ENCODE measurements at places on chromosomes 2 and 18.

GRCh38 chr2:50975546-50975945, 56.4 kb downstream of the NRXN1 start:
- DNase-seq = no peak

GRCh38 chr2:105573910-105574655, 170.6 kb upstream of the NCK2 start:
- no peak for DNase-seq

DNA sequence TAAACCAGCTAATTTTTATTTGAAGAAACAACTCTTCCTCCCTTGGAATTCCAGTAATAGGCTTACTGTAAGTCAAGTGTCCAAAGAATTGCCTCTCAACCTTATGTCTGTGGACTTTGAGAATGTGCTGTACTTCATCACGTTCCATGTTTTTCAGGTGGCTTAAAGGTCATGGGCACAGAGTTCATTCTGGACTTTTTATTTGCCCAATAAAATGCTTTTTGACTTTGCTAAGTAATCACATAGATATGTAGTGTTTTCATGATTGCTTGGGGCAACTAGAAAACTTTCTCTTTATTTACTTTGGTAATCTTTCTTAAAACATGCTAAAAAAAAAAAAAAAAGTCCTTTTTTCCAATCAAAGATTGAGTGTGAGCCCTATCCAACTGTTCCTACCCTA, 10.4 kb upstream of the DNAH7 start:
- no peak for DNase-seq

DNA sequence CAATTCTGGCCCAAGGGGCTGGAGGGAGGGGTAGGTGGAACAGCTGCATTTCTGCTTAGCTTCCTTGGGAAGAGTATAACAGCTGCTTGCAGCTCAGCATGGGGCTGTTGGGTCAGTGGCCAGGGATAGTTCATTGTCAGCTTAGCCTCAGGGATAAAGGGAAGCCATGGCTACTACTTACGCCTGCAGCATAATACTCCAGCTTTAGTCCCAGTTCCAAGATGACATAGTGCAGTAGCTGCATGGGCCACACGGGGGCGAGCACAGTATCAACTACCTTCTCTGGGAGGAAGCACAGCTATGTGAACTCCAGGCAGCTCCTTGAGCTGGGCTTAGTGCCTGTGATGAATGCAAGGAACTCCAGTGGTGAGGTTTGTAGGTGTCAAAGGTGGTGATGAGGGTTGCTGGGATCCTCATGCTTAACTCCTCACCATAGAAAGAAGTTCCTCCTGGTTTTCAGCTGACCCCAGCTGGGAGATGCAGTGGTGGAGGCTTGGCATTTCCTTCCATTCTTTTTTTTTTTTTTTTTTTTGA, 35.4 kb upstream of the RHOB start:
- peak; percentile 38 for DNase-seq

DNA sequence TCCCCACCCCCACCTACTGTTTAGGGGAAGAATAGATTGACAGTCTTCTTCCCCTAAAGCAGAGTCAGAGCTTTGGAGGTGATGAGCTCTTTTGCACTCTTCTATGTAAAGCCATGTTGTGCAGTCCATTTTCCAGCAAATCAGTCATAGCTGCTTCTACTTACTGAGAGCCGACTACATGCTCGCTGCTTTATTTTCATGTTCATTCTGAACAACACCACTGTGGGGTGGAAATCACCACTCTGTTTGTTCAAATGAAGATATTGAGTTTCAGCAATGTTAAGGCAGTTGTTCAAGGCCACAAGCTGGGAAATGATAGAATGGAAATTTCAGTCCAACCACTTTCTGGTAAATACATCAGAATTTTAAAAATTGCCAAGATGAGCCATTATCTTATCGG, 88.3 kb downstream of the INSIG2 start:
- DNase-seq = no peak

DNA sequence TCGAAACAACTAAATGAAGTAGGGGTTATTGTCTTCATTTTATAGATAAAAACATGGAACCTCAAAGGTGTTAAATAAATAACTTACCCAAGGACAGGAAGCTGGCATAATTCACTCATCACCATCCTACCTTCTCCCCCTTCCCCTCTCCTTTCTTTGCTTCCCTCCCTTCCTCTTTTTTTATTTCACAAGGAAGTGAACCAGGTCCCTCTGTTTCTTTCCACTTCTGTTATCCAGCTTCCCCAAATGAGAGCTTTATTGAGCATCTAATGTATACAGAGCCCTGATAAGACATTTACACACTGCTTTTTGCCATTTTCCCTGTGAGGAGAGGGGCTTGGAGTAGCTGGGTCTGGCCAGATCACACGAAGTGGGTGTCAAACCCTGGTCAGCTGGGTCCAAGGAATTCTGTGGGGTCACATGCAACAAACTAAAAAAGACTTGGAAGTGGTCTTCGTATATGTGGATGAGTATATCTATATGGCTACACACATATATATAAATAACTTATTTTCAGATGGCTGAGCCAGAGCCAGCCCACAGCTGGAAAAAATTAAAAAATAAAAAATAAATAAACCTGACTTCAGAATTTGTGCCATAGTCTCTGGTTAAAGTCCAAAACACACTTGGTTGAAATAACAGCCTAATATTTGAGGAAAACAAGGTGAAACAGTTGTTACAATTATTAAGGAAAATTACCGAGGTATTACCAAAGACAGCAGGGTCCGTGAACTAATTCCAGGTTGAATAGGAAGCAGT, 49.3 kb upstream of the FOSL2 start:
- DNase-seq = no peak

- DNase-seq = no peak
These were observed 12.4 kb downstream of the SMAD2 start for GRCh38 chr18:47917923-47918610.

DNA sequence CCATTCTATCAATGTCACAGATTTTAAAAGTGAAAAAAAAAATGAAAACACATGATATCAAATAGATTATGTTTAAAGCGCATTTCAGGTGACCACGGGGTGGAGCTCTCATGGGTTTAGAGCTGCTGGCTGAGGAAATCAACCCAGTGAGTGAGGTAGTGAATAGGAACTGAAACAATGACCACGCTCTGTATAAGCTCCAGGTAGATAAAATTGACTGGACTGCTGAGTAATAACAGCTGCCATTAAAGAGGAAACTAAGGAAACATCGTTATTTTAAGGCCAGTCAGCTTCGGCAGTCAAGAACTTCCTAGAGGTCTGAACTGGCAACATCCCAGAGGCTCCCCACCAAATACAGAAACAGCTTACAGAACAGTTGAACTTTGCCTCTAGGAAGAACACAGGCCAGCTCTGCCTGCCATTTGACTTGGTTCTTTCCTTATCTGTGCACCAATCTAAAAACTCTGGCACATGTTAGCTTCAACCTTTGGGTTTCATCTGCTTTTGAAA, 185.9 kb downstream of the PDE1A start:
- no peak for DNase-seq

DNA sequence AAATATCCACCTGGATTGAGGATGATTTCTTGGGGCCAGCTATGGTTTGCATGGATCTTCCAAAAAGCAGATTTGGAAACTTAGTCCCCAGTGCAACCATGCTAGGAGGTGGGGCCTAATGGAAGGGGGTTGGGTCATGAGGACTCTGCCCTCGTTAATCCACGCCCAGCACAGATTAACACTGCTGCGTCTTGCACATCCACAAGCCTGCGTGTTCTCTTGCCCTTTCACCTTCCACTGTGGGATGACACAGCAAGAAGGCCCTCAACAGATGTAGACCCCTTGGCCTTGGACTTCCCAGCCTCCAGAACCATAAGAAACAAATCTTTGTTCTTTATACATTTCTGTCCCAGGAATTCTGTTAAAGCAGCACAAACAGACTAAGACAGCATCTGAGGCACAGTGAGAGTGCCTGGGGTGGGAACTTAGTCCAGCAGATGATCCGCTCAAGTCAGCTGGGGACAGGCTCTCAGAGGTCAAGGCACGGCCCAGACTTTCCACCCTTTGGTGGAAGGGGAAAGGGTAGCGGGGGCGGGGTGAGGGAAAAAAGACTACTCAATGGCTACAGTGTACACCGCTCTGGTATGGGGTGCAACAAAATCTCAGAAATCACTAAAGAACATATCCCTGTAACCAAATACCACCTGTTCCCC, 2.4 kb downstream of the RAB17 start:
- no peak for DNase-seq

Data from AG04450 (cell line).